ENCODE measurements at places on chromosomes 5 and 9. TPM values are rescaled to one million over a fixed set of nuclear protein-coding genes. Genes with fewer than 3 reads are reported as not detected.

The UBE2QL1 gene
- total RNA-seq: 150 TPM

The C5orf58 gene
- not detected for total RNA-seq

The C5orf34 gene
- total RNA-seq: not detected

The ECSCR gene
- 7.9 TPM for total RNA-seq

The DEPDC1B gene
- not detected for total RNA-seq

The LHFPL2 gene
- 3.6 TPM for total RNA-seq

The SPINK13 gene
- not detected for total RNA-seq

The GRM6 gene
- total RNA-seq: not detected

The CDX1 gene
- 1.5 TPM for total RNA-seq

The SHC3 gene
- 0.15 TPM for total RNA-seq

The TTC23L gene
- total RNA-seq: not detected

The ANKRD31 gene
- total RNA-seq: not detected

The TLX3 gene
- total RNA-seq: not detected

The RANBP6 gene
- total RNA-seq: 21.0 TPM

The PFN3 gene
- total RNA-seq: not detected

The ACOT12 gene
- not detected for total RNA-seq

All from gastrocnemius medialis (tissue), 4 donors.